ENCODE measurements at places on chromosomes 16 and 17.

GRCh38 chr17:17041018-17041521, 1.2 kb upstream of the MPRIP start:
- DNase-seq = no peak

GRCh38 chr17:82588266-82589175, 59.7 kb downstream of the WDR45B start:
- DNase-seq = no peak

- DNase-seq = no peak
Measured at GRCh38 chr16:84036982-84037425, 5.6 kb downstream of the SLC38A8 start.

DNA sequence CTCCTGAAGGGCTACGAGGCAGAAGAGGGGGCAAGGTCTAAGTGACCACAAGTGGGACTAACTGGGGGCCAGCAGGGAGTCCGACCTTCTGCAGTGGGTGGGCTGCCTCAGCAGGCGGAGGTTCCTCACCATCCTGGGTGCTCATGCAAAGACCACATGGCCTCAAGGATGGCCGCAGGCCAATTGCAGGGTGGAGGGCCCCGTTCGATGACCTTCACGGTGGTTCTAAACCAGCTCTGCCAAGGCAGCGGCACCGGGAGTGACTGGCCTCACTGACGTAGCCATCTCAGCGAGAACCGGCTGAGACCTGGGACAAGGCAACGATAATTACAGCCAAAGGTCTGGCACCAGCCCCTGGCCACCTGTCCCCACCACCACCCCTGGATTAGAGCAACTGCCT, 5.7 kb downstream of the SMIM5 start:
- DNase-seq = no peak

DNA sequence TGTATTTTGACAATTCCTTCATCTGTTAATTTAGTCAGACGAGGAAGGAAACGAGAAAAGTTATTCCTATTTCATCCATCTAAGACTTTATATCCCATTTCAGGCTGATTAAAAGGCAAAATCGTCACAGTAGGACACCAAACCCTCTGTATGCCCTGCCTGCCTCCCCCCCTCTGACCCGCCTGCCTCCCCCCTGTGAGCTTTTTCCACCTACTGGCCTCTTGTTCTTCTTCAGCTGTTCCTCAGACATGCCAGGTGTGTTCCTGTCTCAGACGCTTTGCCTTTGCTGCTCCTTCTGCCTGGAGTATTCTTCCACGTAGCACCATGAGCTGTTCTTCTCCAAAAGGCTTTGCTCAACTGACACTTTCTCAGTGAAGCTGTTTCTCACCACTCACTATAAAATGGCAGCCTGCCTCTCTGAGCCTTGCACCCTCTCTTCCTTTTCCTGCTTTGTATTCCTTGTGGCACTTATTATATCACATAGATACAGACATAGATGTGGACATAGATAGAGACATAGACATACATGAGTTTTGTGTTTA, 723.4 kb downstream of the MAF start:
- no peak for DNase-seq

- no peak for DNase-seq
Measured at GRCh38 chr16:85593494-85594221, 19.5 kb upstream of the GSE1 start.

DNA sequence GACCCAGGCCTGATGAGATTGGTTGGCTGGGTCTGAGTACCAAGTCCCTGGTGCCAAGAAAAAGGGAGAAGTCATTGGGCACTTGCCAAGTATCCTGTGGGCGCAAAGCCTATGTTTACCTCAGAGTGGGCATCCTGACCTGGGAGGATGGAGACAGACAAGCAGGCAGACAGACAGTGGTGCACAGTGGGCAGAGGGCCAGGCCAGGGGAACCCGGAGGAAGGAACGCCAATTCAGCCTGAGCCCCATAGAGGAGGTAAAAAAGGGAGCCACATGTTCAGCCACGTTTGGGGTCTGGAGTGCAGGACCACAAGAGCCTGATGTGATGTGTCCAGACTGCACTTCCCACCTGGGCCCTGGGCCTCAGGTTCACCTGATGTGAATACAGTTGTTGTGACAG, 5.4 kb downstream of the PHKG2 start:
- no peak for DNase-seq

DNA sequence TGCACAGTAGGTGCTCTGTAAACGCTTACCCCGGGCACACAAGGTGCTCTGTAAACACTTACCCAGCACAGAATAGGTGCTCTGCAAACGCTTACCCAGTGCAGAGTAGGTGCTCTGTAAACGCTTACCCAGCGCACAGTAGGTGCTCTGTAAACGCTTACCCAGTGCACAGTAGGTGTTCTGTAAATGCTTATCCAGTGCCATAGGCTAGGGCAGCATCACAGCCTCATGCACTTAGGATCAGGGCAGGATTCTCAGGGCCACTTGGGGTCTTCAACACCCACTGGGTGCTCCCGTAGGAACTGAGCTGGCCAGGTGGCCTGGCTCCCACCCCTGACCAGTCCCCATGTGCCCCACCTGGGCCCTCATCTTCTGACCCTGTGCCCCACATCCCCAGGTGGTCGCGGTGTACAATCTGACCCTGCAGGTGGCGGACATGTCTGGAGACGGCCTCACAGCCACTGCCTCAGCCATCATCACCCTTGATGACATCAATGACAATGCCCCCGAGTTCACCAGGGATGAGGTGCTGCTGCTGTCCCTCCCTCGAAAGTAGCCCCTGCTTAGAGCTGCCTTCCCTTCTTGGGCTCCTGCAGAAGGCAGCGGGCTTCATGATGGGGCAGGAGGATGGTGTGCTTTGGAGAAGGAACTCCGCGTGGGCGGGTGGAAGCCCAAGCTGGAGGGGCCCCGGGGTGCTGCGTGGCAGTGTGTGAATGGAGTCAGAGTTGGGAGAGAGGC, 13.1 kb downstream of the SLC22A31 start:
- DNase-seq = no peak

DNA sequence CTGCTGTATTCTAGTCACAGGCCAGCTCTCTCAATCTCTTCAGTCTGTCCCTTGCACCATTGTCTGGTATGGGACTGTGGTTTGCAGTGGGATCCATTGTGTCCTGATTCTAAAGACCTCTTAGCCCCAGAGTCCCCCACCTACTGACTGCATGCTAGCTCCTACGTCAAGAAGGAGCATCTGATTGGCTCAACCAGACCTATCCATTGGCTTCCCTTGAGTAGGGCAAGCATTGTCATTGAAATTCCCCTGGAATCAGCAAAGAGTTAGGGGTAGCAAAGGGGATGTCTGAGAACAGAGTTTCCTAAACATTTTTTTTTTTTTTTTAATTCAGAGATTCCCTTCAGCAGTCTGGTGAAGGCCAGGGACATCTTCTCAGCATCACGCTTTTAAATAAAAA, 175.3 kb upstream of the MPHOSPH6 start:
- DNase-seq = no peak

Data from CD4-positive, alpha-beta T cell treated with Interleukin-17A for 4 hours (primary cell).